NCI-H1092 (cell line): ENCODE measurements at places on chromosomes 3 and 15.

- no peak for DNase-seq
These were observed 91.8 kb downstream of the TOP2B start for GRCh38 chr3:25572919-25573385.

GRCh38 chr3:72189339-72189738 lies 404.4 kb upstream of the PROK2 start:
- DNase-seq, result no peak

DNA sequence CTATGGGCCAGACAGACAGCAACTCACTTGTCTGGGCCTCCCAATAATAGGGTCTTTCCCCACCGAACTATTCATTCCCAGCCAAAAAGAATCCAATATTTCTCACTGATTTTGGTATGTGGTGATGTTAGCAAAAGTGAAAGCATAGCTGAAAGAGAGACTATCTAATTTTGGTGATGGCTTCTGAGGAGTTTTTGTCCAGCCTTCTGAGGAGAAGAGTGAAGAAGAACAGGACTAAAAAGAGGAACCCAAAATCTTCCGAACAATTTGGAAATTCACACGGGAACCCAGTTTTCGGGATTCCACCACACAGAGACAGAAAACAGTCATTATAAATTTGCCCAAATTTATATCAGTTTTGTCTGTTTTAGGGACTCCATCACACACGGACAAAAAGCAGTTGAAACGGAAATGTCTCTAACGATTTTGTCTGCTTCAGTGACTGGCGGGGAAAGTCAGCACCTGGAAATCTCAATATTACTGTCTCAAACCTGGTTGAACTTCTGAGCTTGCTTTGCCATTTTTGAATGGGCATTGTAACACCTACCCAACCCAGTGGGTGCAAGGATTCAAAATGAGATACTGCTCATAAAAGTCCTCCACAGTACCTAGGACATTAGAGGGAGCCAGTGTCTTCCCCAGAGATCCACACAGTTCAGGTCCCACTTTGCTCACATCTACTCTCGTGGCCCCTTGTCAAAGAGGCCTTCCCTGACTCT lies 9.1 kb downstream of the CD80 start:
- no peak for DNase-seq

DNA sequence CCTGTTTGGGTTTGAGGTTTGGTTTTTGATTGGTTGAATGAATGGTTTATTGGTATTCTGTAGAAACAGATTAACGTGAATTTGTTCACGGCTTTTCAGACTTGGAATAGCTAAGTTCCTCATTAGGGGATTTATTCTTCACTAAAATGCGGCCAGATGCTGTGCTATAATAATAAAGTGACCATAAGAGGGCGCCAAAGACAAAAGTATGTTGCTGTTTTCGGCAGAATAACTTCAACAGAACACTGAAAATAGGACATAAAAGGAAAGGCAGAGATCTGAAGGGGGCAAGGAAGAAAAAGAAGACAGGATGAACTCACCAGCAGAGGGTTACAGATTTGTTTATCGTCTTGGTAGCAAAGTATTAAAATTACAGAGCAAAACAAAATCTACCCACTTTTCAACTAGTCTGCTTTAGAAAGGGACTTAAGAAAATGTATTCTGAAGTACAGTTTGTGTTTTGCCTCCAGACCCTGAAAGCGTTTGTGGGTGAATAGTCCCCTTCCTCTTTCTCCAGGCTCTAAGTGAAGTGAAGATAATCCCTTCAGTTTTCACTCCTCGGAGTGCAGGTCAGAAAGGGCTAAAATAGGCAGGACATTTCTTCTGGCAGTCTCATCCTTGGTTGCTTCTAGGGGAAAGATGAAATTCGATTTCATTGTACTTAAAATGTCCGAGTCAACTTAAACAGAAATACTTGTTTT lies 147.6 kb downstream of the IL20RB start:
- DNase-seq, result peak; percentile 34

- DNase-seq, result no peak
These were observed 385.3 kb downstream of the NTRK3 start for GRCh38 chr15:87871258-87871681.

DNA sequence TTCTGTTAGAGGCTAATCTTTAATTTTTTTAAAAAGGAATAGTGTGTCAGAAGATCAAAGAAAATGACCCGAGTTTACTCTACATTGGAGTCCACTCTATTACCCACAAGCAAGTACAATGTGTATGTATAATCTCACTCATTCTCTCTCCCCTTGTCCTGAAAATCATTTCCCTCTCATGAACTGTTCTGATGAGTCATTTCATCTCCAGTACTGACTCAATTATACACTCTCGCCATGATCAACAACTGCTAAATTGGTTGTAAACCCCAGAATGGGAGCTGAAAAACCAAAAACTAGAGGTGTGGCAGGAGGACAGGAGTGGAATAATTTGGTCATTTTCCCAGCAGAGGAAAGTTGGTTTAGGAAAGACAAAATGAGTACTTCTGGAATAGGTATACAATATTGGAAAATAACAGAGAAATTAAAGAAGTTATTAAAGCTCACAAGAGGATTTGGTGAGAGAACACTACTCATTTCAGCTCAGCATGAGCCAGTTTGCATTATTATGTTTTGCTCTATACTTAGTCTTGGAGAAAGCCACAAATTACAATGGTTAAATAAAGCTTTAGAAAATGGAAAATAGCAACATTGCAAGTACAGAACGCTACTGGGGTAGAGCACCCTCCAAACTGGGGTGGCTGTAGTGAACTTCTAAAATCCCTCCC lies 144.3 kb upstream of the PFN2 start:
- DNase-seq, result no peak

GRCh38 chr15:44064706-44065105 lies 130.4 kb downstream of the FRMD5 start:
- DNase-seq, result no peak

DNA sequence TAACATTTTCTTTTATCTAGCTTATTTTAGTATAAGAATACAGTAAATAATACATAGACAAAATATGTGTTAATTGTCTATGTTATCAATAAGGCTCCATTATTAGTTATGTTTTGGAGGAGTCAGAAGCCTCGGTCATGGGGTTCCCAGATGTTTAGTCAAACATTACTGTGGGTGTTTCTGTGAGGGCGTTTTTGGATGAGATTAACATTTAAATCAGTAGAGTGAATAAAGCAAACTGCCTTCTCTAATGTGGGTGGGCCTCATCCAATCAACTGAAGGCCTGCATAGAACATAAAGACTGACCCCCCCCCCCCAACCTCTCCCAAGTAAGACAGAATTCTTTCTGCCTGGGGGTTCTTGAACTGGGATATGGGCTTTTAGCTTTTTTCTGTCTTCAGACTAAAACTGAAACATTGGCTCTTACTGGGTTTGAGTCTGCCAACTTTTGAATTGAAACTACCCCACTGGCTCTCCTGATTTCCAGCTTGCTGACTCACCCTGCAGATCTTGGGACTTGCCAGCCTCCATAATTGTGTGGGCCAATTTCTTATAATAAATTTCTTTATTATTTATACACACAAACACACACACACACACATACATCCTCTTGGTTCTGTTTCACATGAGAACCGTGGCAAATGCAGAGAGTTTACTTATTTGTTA lies 192.0 kb downstream of the TPRG1 start:
- no peak for DNase-seq

DNA sequence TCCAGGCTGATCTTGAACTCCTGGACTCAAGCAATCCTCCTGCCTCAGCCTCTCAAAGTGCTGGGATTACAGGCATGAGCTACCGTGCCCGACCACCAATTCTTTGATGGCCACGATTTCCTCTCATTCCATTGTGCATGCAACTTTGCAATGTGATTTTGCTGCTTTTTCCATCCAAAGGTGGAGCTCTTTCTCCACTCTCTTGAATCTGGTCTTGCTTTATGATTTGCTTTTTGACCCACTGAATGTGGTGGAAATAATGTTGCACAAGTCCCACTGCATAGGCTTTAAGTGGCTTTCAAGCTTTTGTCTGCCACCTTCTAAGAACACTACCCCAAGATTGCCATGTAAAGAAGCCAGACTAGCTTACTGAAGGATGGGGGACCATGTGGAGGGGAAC lies 10.6 kb downstream of the RPS27L start:
- DNase-seq, result no peak

DNA sequence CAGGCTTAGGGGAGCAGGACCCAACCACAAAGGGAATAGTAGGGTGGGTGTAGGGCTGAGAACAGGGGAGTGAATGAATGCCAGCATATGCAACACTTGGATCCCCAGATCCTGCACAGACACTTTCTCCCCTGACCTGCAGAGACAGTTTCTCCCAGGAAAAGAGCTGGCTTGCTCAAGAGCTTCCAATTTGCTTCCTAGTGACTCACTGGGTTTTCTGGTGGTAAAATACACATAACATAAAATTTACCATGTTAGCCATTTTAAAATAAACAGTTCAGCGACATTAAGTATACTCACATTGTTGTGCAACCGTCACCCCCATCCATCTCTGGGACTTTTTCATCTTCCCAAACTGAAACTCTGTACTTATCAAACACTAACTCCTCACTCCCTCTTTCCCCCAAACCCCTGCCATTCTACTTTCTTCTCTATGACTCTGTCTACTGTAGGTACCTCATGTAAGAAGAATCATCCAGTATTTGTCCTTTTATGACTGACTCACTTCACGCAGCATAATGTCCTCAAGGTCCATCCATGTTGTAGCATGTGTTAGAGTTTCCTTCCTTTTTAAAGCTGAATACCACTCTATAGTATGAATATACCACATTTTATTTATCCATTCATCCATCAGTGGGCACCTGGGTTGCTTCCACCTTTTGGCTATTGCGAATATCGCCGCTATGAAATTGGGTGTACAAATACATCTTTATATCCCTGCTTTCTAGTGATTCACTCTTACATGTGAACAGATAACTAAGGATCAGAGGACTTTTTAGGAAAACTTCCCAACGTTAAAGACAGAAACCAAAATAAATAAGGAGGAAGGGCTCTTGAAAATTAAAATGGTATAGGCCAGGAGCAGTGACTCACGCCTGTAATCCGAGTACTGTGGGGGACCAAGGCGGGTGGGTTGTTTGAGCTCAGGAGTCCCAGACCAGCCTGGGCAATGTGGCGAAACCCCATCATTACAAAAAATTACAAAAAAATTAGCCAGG lies 95.6 kb upstream of the TJP1 start:
- no peak for DNase-seq

DNA sequence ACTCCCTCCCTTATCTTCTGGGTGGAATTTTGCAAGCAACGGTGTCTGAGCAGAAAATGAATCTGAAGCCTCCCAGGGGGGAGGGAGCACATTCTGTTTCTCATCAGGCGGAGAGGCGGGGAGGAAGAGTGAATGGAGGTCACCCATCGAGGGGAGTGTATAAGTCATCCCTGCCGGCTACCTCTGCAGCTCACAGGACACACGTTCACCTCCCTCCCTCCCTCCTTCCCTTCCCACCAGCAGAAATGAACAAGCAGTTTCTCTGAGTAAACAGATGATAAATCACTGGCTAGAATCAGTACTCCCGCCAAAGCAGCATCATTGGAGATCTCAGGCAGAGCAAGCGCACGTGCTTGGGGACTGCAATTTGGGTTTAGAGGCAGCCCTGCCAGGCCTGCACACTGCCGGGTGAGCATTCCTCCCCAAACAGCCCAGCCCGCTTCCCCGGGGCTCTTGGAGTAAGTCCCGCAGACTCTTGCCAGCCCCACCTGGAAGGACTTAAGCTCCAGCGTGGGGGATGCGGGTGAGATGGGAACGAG lies 38.3 kb downstream of the CPN2 start:
- DNase-seq, result no peak

- no peak for DNase-seq
These were observed 144.2 kb downstream of the RYR3 start for GRCh38 chr15:33454996-33455395.

DNA sequence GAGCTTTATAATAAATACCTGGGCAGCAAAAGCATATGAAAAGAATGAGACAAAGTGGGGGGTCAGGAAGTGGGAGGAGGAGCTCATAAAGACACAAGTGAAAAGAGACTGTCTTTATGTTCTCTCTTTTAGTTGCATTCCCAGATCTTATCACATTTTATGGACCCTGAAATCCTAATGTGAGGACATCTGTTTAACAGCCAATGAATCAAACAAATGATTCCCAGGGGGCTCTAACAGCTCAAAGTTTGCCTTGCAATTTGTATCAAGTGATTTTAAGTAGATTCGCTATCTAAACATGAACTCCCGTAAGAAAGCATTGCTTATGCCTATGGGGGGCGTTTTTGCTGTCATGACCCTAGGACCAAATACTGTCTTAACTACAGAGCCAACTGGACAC lies 332.3 kb upstream of the CNTN4 start:
- no peak for DNase-seq

DNA sequence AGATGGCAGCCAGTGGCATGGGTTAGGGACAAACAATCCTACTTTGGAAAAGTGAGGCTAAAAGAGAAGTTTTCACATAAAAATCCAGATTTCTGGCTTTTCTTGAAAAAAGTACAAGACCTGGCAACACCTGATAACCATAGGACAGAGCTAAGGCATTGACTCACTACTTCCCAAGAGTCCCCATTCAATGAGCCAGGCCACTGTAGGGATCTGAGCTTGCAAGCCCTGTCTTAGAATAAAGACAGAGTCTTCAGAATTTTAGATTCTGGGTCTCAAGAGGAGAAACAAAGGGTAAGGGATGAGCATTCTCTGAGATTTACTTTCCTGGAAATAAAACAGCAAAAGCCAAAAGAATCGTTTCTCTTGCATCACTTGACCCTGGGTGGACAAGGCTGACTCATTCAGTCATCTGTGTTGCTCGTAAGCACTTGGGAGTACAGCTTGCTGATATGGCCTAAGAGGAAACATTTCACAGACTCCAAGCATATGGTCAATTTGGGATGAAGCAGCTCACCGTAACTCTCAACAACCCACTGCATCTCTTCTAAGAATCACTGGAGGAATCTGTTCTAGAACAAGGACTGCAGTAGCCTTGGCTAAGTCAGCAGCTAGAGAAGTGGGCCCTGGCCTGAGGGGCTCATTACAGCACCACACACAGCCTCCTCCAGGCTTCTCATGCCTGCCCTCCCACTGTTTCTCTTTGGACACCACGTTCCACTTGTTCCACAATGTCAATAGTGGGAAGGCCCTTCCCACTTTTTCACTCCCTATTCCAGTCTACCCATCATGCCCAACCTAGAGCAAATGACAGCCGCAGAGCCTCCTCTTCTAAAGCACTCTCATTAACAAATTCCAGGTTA lies 86.2 kb downstream of the RFTN1 start:
- no peak for DNase-seq

- no peak for DNase-seq
These were observed 12.4 kb downstream of the RTF1 start for GRCh38 chr15:41429003-41429890.

- DNase-seq, result no peak
These were observed 102.0 kb upstream of the DAZL start for GRCh38 chr3:16707260-16707659.

- no peak for DNase-seq
These were observed 973.7 kb downstream of the NSUN3 start for GRCh38 chr3:95036526-95037021.

GRCh38 chr3:66495668-66496045 lies 5.2 kb downstream of the LRIG1 start:
- no peak for DNase-seq

DNA sequence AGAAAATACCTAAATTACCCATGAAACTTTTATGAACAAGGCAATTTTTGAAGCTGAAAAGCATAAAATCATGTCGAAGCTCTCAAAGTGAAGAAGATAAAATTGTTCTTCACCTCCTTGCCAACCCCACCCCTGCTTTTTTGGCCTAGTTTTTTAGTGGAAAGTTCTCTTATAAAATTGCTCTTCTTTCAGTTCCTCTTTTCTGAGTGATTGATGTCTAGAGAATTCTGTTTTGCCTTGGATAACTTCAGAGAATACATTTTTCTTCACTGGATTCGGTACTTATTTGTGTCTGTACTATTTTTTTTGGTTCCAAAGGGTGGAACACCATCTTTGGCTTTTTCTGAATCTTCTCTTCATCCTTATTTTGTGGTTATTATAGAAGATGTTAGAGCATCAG lies 25.0 kb upstream of the PYDC2 start:
- no peak for DNase-seq
